ENCODE measurements at places on chromosomes 6 and 20.
A peak's percentile ranks its signal among the peaks of the same experiment; 100 is the strongest.

DNA sequence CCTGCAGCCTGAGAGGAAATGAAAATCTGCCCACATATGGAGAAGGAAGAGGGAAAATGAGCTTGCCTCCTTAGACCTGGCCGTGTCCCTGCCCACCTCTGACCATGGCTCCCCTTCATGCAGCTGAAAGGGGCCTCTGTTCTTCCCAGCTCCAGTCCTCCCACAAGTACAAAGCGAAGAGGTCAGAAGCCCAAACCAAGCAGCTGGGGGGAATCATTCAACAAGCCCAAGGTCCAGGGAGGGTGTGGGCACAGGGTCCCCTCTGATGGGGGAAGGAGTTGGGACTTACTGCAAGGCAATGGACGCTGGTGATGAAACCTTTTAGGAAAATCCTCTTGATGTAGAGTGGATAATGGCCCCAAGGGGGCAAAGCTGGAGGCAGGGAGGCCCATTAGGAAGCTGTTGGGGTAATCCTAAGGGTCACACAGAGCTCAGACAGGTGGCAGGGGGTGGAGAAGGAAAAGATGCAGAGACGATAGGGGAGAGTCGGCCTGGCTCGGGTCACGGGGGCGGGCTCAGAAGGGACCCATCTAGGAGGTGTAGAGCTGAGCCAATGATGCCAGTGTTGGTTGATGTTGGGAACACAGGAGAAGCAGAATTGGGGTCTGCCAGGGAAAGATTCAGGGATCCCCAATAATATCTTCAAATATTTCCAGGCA, 16.1 kb upstream of the GRM4 start:
- DNase-seq, result no peak

GRCh38 chr6:150325066-150325772, 43.6 kb upstream of the IYD start:
- DNase-seq, result no peak

DNA sequence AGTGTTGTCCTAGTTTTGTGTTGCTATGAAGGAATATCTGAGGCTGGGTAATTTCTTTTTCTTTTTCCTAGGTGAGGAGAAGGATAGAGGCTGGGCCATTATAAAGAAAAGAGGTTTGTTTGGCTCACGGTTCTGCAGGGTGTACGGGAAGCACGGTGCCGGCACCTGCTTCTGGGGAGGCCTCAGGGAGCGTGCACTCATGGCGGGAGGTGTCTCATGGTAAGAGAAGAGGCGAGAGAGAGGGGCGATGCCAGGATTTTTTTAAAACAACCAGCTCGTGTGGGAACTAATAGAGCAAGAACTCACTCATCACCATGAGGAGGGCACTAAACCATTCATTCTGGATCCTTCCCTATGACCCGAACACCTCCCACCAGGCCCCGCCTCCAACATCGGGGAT, 14.2 kb upstream of the NPBWR2 start:
- DNase-seq, result no peak

DNA sequence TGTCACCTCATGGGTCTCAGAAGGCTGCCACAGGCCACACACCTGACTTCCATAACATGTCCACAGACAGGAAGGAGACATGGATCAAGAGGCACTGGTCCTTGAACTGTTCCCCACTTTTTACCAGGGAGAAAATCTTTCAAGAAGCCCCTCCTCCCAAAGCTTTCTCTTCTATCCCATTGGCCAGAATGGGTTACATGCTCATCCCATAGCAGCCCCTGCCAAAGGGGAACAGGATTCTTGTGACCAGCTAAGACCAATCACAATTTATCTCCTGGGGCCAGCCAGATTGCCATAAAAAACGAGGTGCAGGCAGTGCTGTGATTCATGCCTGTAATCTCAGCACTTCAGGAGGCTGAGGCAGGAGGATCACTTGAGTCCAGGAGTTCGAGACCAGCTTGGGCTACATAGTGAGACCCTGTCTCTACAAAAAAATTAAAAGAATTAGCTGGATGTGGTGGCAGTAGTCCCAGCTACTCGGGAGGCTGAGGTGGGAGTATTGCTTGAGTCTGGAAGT, 59.4 kb downstream of the TMEM242 start:
- DNase-seq, result no peak

DNA sequence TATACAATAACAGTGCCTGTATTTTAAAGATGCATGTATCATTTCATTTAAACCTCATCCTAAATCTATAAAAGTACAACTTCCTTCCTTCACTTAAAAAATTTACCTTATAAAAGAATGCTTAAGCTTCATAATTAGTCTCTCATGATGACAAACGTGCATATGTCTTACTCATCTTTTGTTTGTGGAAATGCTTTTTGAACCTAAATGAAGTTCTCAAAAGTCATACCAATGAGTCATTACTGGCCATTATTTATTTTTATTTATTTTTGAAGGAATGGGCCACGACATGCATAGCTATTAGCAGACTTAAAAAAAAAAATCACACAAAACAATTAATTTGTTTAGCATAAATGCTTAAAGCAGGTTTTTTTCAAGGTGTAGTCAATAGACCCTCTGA, 3.7 kb downstream of the TFB1M start:
- DNase-seq, result no peak

DNA sequence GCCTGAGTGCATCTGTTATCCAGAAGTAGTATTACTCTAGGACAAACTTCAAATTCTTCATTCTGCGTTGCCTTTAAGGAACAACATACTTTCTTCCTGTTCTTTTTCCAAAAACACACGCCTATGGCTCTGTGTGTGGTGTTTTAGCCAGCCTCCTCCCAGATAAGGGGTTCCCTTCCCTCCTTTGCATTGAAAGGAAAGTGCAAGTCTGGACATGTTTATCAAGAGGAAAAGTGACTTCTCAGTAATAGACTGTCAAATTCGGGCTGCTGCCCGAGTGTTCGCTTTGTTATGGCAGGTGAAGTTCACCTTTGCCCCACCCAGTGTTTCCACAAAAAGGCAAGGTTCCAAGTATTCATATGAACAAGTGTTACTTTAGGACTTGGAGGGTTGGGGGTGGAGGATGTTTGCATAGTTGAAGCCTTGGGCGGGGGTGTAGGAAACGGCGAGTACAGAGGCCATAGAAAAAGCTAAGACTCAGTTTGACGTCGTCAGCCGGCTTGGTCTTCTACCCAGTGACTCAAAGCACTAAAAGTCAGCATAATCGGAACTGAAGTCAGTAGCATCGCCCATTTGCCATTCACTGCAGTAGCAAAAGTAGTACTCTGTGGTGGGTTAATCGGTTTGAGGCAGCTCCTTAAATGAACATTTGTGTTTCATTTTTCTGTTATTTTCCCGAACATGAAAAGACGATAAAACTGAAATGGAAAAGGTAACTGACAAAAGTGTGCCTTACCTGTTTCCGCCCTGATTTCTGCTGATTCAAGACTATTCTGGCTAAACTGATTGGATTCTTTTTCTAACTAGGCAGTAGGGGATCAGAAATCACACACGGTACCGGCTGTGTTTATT, 12.5 kb downstream of the PRDM1 start:
- DNase-seq, result peak; percentile 81

DNA sequence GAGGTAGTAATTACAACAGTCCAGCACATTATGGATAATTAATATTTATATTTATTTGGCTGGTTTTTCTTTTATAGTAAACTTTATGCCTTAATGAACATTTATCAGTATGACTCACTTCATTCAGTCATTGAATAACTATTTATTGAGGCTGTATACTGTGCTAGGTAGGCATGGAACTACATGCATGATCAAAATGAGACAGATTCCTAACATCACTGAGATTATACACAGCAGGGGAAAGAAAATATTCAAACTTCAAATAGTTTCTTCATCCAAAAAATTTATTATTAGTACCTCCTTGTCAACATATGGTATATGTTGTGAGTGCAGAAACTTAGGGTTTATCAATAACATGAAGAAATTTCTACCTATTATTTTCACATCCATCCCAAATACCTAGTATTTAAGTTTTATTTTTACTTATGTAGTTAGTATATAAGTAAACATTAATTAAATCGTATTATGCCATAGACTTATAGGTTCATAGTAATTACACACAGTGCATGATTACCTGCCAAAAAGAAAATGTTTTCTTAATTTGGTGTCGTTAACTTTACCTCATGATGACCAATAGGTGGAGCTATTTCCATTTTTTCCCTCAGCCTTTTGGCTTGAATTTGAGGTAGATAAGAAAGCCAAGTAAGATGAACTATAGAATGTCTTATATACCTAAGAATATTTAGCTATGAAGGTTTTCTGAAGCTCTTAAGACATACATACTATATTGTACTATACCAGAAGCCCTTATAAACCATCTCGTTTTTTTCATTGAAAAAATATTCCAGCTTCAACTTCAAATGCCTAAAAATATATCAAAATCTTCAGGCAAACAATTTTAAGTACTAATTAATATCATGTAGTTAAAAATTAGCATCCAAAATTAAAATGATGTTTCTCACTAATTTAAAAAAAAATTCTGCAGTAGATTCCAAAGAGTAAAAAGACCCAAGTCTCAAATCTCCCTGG, 12.5 kb upstream of the TMEM30A start:
- no peak for DNase-seq

DNA sequence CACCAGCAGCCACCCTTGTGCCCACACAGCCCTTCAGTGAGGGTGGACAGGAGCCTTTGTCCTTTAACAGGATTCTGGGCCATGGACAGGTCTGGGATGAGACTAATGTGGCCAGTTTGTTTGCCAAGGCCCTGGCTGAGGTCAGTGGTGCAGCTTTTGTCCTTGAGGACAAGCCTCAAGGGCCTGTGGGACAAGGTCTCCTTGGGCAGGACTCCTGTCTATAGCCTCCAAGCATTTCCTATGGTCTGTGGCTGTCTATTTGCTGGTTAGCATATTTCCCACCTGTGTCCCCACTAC, 44.1 kb downstream of the SUN5 start:
- DNase-seq, result no peak

DNA sequence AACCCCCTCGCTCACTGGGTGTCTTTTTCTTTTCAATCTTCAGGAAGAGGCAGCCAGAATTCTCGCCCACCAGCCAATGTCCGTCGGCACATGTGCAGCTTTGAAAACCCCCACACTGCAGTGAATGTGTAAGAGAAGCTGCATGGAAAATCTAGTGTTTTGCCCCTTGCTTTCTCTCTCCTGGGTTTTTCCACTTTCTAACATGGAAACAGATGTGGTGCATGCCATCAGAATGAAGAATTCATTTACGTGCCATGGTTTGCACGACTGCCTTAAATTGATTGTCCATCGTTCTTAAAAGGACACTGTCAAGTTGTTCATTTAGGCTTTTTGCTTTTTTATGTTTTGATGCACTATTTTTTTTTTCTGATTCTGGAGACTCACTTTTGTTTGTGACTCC, 117.1 kb upstream of the RAB32 start:
- no peak for DNase-seq

DNA sequence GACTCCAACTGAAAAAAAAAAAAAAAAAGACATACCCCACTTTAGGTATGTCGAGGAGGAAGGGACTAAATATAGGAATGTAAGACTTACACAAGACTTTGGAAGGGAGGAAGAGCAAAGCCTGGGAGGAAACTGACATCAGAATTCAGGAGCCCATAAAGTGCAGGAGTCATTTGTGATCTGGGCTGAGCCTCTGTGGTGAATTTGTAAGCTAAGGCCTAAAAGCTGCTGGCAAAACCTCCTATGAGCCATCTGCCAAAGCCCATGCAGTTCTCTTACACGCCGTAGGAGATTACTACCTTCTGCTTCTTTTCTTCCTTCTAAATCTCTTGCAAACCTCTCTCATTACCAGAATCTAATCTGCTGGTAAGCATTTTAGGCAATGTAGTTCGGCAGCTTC, 52.0 kb upstream of the THEMIS start:
- no peak for DNase-seq

DNA sequence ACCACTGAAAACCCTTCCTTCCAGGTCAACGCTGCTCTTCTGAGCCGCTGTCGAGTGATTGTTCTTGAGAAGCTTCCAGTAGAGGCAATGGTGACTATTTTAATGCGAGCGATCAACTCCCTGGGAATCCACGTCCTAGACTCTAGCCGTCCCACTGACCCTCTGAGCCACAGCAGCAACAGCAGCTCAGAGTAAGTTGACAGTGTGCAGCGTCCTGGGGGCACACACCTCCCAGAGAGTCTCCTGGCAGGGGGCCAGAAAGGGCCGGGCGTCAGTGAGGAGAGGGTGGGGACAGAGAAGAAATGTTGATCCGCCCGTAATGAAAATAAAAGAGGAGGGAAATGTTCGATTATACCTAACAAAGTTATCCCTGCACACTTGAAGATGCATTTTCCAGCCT, 5.0 kb downstream of the WRNIP1 start:
- no peak for DNase-seq

GRCh38 chr6:169911264-169912263, 160.1 kb downstream of the ERMARD start:
- DNase-seq, result no peak

- DNase-seq, result no peak
Observed at GRCh38 chr6:29705389-29706231, 17.6 kb upstream of the HLA-F start.

DNA sequence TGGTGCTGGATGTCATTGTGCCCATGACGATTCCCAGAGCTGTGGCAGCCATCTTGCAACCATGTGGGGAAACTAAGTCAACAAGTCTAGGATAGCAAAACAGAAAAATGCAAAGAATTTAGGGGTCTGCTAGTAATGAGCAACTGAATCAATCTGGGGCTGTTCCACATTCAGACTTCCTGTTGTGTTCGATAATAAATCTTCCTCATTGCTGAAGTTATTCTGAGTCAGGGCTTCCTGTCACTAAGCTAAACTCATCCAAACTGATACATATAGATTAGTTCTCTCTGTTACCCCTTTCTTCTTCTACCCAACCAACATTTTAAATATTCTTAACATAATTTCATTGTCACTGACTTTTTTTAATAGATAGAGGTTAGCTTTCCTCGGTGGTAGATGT, 205.9 kb downstream of the HACE1 start:
- no peak for DNase-seq

DNA sequence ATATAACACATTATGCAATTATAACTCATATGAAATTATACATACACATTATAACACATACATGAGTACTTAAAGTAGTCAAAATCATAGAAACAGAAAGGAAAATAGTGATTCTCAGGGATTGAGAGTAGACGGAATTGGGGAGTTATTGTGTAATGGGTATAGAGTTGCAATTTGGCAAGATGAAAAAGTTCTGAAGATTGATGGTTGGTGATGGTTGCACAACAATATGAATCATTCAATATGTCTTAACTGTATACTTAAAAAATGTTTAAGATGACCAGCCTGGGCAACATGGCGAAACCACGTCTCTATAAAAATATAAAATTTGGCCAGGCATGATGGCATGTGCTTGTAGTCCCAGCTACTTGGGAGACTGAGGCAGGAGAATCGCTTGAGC, 372.7 kb downstream of the CDKAL1 start:
- no peak for DNase-seq

DNA sequence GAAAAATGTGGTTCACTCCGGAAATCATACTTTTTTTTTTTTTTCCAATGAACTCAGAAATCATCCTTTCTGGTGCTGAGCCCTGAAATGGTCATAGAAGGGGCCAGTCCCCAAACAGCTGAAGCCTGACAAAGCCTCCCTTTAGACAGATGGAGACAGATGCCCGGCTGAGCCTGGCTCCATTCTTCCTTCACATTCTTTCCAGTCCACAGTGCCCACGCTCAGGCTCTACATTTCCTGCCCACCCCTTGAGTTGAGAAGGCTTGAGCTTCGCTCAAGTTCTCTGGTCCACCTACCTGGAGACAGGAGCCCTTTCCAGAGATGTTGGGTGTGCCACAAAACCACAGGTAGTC, 41.2 kb downstream of the KCNK5 start:
- no peak for DNase-seq

Measured in CD8-positive, alpha-beta T cell (primary cell).